NCI-H524 (cell line): ENCODE measurements at places on chromosomes 12 and 14.

DNA sequence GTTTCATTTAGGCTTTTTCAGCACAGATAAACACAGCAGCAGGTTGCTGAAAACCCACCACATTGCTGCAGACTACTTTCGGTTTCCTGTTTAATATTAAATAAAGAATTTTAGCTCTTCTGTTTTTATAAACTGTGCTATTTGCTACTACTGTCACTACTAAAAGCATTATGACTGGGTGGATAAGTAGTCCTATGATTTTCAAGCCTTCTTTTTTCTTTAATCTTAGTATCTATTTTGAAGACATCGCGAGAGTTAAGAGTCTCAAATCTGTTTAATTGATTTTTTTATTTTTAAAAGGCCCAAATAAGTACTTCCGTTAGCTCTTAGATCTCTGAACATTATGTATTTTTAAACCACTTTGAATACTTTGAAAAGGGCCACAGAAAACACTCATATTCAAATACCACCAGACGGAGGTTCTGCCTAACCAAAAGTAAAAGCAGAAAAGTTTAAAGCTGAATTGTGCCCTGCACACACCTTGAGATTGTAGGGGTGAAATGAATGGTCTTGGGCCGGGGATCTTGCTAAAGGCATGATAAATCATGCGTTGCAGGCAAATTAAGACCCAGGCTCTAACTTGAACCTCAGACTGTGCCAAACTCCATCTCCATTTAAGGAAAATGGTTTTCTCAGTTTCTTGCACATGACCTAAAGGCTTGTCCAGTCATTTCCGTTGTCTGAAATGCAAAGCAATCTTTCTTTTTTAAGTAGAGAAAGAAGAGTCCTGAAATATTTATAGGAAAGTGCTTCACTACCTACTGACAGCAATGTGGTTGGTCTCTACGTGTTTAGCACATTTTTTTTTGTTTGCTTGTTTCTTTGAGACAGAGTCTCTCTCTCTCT, 13.6 kb upstream of the FOXN3 start:
- DNase-seq: no peak

- no peak for DNase-seq
These were observed 505.0 kb upstream of the FLRT2 start for GRCh38 chr14:85024931-85025330.

- DNase-seq: no peak
These were observed 1.9 kb upstream of the KLHDC1 start for GRCh38 chr14:49691031-49691430.

- peak; percentile 96 for DNase-seq
These were observed 68.4 kb downstream of the ANO6 start for GRCh38 chr12:45284096-45284901.

DNA sequence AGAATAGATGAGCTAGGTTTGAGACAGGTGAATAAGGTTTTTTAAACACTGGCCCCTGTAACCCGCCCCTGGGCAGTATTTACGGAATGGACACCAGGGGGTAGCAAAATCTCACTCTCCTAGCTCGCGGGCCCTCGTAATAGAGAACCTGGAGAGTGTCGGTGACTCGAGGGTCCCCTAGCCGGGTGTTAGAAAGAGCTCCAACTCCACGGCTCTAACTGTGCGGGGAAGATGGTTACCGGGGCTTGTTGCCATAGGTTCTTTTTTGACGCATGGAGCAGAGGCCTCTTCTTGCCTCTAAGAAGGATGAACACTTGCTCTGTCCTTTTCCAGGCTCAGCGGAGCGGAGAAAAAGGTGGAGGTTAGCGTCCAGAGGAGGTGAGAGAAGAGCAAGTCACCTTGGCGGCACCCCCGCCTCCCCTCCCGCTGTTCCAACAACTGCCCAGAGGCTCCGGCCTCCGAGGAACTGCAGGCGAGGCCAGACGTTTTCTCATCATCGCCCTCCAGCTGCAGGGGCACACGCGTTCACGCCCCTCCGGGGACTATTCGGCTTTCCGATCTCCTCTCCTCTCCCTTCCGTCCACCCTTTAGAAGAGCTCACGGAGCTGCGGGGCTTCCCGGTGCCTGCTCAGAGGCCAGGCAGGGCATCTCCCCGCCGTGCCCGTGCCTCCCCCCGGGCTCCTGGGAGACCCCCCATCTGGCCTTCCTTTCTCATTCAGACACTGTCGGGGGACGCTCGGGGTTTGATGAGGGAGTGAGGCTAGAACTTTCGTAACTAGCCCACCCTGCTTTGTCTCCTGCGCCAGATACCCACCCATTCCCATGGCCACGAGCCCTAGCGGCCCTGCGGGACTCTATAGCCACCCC, 1.4 kb upstream of the ARHGEF40 start:
- DNase-seq: peak; percentile 82

DNA sequence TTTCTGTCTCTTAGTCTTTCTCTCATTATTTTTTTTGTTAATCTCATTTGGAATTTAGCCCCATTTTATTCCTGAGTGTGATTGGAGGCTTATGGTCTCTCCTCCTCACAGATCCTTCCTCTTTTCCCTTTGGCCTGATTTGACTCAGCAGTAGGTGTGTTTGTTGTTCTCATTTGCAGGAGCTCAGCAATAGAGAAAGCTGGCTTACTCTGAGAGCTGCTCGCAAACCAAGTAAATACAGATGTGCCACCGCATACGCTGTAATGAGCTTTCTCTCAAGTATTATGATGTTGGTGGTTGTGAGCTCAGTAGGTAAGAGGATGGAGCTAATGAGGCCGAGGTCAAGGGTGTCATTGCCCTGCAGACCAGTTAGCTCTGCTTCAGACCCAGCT, 206.5 kb downstream of the ETV6 start:
- DNase-seq: no peak
